ENCODE measurements at places on chromosomes 11 and 22.

- DNase-seq: no peak
These were observed 51.1 kb downstream of the IGSF9B start for GRCh38 chr11:133905677-133906156.

GRCh38 chr11:111330234-111330893, 32.0 kb downstream of the POU2AF3 start:
- DNase-seq: no peak

DNA sequence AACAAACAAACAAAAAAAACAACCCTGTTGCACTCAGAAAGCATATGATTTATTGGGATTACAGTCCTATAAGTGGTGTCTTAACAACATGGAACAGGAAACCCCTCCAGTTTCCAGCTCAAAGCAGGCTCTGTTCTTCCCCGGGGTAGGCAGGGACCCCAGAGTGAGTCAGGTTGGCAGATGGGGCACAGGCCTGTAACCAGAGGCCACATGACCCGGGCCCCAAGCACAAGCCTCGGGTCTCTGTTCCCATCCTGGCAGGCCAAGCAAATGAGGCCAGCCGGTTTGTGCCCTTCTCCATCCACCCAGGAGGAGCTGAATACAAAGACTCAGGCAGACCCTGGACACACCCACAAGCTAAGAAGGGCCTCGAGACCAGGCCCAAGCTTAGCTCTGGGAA, 75.8 kb downstream of the NAT10 start:
- no peak for DNase-seq

- no peak for DNase-seq
These were observed 1.3 kb downstream of the TP53I11 start for GRCh38 chr11:44949160-44950030.

GRCh38 chr22:31652911-31653684, 8.9 kb downstream of the PISD start:
- DNase-seq: no peak

DNA sequence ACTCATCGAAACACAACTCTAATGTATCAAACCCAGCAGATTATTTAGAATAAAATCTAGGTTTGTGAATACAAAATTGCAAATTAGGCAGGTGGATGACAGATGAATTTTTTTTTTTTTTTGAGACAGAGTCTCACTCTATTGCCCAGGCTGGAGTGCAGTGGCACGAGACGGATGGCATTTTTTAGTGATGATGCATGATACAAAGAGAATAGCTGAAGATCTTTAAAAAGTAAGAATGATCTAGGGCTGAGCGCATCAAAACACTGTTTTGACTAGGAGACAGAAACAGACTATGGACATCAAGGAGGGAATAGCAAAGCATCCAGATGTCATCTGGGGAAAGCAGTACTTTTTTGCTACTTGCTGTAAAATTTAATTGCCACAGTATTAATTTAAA, 63.8 kb downstream of the IMMP1L start:
- no peak for DNase-seq

DNA sequence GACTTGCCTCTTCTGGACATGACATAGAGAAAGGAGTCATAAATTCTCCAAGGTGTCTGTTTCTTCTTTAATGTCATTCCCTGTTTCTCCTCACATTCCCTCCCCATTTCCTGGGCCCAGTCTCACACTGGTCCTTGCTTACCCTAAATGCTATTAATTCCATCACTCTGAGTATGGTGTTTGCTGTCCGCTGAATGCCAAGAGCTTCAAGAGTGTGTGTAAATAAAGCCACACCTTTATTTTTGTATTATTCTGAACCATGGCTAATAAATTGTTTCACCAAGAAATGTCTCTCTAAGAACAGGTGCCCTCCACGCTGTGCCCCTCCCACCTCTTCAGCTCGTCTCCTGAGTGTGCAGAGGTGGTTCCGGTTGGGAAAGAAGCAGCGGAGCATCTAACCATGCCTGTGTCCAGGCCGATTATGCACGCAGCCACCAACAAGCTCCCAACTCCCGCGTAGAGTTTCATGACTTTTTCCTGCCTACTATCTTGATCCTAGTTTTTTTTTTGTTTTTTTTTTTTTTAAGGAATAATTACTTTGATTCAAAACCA, 8.6 kb downstream of the TMEM121B start:
- no peak for DNase-seq

DNA sequence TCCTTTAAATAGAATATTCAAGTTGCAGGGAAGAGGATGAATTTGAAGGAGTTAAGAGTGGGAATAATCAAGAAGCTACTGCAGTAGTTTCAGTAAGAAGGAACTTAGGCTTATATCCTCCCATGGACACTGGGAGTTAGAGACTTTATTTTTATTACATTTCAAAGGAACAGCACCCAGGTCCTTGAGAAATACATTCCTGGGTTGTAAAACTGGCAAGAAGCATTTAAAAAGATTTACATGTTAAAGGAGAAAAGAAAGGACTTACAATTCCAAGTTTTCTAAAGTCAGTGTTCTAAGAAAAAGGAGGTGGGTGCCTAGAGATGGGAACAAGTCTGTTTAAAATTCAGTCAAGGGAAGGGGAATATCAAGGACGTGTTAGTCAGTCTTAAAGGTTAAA, 306.9 kb downstream of the JRKL start:
- no peak for DNase-seq

DNA sequence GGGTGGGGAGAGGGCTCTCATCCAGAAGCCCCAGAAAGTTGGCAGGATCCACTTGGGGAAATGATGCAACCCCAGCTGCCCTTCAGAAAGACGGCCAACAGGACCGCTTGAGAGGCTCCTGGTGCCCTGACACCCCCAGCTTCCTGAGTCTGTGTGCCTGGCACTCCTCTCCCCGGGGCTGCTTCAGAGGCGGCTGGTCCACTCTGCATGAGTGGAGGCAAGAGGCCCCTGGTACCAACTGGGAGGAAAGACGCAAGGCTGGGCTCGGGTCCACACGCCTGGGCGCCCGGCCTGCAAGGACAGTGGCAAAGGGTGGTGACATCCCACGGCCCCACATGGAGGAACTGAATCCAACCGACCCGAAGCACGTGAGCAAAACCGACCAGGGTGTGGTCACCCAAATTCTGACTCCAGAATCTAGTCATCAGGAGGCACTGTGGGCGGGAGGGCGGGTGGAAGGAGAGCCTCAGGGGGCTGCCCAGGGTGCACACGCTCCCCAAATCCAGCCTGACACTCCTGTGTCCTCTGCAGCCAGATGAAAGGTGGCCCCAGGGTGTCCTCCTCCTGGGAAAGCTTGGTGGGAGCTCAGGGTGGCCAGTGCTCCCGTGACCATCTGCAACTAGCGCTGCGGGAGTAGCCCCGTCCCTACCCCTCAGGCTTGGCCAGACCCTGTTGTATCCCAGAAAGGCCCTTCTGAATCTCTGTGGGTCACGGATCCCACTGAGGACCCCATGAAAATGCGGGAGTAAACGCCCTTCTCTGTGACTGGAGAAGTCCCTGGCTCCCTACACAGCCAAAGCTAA, 3.7 kb downstream of the RNH1 start:
- DNase-seq: no peak

DNA sequence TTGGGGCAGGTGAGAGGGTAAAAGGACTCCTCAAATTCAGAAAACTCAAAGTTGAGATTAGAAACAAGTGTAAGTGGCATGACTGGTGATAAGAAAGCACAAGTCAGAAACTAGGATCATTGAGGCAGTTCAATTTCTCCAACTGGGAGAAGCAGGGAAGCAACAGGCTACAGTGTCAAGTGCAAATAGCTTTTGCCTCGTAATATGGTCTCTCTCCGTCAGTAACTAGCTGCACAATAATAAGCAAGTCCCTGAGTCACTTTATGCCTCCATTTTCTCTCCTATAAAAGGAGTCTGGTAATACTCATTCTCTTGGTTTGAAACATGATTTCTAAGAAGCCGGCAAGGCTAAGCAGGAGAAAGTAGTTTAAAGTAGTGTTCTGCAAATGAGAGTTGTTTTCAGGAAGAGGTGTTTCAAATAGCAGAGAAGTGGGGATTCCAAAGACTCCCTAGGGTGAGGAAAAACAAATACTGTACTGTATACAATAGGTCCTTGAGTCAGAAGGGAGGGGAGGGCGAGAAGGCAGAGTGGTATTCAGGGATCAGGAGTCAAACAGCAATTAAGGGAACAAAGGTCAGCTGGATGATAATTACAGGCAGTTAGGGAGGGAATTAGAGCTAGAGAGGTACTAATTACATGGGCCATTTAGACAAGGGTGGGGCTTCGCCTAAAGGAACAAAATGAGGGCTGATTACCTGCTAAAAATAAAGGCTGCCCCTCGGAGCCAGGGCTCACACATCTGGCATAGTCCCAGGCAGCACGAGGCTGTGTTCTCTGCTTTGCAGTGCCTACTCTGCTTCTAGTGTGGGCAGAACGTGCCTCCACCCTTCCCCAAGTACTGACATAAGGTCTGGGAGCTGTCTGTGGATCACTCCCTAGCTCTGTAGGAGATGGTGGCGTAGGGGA, 96.0 kb upstream of the BDNF start:
- DNase-seq: no peak

DNA sequence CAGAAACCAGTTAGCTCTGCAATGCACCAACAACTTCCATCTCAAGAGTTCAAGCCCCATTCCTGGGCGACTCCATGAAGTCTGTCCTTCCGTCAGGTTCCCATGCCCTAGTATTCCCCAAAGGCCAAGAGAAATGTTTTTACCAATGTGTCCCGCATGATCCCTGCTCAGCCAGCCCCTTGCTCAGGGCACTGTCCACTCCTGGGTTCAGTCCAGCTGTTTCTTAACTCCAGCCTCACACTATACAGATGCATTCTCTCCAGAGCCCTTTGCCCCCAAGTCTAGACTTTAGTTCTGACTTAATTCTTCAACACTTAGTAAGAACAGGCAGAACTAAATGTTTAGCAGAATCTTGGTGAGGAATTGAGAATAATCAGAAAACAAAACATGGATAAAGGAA, 497.5 kb downstream of the SOX6 start:
- DNase-seq: no peak

DNA sequence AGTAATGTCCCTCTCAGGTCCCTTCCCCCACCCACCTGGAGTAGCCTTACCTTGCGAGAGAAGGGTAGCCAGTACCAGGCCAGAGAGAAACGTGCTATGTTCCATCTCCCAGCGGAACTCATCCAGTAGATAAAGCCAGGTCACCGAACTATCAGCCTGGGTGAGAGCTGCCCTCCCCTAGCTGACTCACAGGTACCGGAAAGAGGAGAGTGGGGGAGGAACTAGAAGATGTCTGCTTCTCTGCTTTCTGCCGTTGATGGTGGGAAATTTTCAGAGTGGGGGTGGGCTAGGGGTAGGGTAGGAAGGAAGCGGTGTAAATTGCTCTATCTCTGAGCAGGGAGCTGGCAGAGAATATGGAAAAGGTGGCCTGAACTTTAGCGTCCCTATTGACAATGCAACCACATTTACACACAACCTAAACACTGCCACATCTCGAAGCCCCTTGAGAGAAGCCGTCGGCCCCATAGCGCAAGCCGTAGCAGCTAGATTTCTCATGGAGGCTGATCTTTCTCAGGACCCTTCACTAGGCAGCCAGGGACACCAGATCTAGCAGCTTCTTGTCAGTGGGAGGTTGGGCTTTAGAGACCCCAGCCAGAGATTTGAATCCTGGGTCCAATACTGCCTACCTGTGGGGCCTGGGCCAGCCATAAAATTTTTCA, at the start of gene CD3D:
TSS of gene CD3D (minus strand) at position 203 of the 659 bp plus-strand sequence. CDS start at position 105, 98 bp downstream.
- no peak for DNase-seq

DNA sequence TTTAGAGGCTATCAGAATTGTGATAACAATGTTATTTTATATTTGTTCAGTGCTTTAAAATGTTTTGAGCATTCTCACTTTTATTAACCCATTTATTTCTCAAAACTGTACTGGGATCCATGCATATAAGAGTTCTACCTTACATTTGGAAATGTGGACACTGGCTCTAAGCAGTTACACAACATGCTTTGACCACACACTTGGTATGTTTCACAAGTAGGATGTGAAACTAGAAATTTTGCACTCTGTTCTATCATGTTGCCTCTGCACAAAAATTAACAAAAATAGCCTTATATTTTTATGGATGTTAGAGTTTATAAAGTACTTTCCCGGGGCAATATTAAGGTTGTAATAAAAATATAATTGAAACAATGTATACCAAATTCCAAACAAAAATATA, 126.9 kb upstream of the CHORDC1 start:
- no peak for DNase-seq

GRCh38 chr11:112211536-112211935, 14.7 kb upstream of the PTS start:
- no peak for DNase-seq

DNA sequence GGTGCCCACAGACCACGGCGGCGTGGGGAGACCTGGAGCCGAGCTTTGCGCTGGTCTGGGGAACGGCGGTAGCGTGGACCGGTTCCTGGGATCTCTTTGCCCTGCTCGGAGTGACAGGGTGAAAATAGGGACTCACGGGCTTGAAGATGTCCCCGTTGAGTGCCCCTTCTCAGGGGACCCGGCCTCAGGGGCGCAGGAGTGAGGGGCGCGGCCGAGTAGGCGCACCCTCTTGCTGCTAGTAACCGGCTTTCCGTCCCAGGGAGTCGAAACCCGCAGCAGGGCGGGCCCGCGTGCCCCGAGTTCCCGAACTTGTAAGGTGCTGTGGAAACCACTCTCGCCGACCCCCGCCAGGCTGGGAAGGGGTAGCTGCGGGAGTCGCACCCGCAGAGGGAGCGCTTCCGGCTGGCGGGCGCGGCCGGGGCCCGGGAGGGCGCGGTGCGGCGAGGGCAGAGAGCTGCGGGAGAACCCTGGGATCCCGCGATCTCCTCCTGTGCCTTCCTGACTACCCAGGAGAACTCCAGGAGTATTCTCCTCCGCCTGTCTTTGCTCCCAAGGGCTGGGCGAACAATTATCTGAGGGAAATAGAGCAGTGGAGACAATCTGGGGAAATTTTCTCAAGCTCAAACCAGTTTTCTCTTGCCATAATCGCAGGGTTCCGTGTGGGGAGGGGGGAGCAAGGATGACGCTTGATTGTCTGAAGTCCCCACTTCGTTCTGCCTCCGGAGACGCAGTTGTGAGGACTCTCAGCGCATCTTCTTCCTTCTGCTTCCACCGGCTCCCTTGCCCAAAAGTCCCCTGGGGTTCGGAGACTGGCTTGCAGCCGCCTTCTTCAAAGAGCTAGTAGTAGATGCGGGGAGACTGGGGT, 666 bp downstream of the NELL1 start:
- no peak for DNase-seq

- DNase-seq: no peak
These were observed 50.1 kb upstream of the PHOX2A start for GRCh38 chr11:72293910-72294615.

DNA sequence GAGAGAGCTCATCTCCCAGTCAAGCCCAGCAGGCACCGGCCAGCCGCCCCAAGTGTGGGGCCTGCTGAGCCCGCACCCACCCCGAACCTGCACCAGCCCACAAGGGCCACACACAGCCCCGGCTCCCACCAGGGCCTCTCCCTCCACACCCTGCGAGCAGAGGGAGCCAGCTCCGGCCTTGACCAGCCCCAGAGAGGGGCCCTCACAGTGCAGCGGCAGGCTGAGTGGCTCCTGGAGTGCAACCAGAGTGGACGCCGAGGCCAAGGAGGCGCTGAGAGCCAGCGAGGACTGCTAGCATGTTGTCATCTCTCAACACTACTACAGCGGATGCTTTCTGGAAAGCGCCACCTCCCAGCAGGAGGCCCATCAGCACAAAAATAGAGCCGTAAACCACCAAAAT, 10.9 kb downstream of the DEFB108B start:
- no peak for DNase-seq

- DNase-seq: no peak
These were observed 76.8 kb upstream of the VPREB1 start for GRCh38 chr22:22167791-22168189.

GRCh38 chr11:3816673-3817072, 8.3 kb downstream of the PGAP2 start:
- DNase-seq: no peak

GRCh38 chr11:96257972-96258934, 84.7 kb downstream of the MAML2 start:
- no peak for DNase-seq
